Uterus (tissue), 4 donors: ENCODE measurements at places on chromosomes 11 and 22. TPM values are rescaled to one million over a fixed set of nuclear protein-coding genes. Genes with fewer than 3 reads are reported as not detected.
A peak's percentile ranks its signal among the peaks of the same experiment; 100 is the strongest.

OR10D3 gene
- not detected for total RNA-seq

ANKK1 gene
- 0.41 TPM for total RNA-seq

PNPLA5 gene
- not detected for total RNA-seq

SLC22A9 gene
- total RNA-seq = not detected

C1QTNF5 gene
- 6.5 TPM for total RNA-seq

TRIM34 gene
- total RNA-seq = 12.2 TPM

USP2 gene
- not detected for total RNA-seq

ADM2 gene
- not detected for total RNA-seq

RGL4 gene
- total RNA-seq = 0.21 TPM

PLEKHA7 gene
- total RNA-seq = 38.2 TPM

TRIM21 gene
- total RNA-seq = 28.0 TPM

DNA sequence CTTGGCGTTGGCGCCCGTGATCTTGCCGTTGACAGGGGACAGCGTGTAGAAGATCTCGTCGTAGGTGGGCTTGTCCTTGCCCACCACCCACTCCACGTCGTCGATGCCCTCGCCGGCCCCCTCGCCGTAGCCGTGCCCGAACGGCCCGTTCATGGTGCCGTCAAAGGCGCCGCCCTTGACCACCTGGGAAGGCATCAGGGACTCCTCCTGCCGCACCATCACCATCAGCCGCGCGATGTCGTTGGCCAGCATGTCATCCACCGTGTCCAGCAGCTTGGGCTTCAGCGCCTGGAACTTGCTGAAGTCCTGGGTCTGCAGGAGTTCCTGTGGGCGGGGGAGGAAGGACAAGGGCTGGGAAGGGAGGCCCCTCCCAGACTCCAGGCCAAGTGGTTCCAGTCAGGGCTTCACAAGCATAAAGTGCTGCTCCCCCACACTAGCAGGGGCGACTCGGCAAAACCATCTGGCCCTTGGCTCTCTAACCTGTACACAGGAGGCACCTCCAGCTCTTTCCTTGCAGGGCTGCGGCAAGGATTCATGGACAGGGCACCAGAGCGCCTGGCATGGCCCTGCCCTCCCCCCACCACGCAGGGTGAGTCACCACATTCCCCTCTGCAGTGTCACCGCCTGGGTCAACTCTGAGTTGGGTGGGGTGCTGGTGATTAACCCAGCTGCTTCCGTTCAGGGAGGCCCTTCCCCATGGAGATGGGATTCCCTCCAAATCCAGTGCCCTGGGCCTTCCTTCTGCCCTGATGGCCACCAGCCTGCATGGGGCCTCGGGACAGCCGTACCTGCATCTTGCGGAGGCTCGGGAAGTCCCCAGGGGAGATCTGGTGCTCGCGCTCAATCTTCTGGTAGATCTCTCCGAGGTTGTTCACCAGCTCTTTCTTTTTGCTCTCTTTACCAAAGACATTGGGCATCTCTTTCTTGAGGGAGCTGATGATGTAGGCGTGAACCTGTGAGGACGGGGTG lies 10.4 kb upstream of the CDC42BPG start:
- peak; percentile 81 for DNase-seq
- H3K27ac ChIP-seq = peak overlapping the region; percentile 76
- H3K4me3 ChIP-seq = no peak overlapping the region
- H3K27me3 ChIP-seq = no peaks in the 10 kb centered on the region
- peaks cover 14% of the 10 kb centered on the region for H3K4me1 ChIP-seq
- no peaks in the 10 kb centered on the region for H3K36me3 ChIP-seq

GRCh38 chr11:62477927-62478326 lies 59.1 kb downstream of the SCGB1A1 start:
- DNase-seq = no peak
- no peaks in the 10 kb centered on the region for H3K27me3 ChIP-seq
- no peaks in the 10 kb centered on the region for H3K36me3 ChIP-seq

- DNase-seq = no peak
- no peaks in the 10 kb centered on the region for H3K4me1 ChIP-seq
- no peaks in the 10 kb centered on the region for H3K27me3 ChIP-seq
- H3K4me3 ChIP-seq = no peak overlapping the region
- H3K27ac ChIP-seq = no peak overlapping the region
- no peaks in the 10 kb centered on the region for H3K36me3 ChIP-seq
Observed at GRCh38 chr22:43488031-43488866, 76.4 kb downstream of the MPPED1 start.

- no peaks in the 10 kb centered on the region for H3K27me3 ChIP-seq
- no peaks in the 10 kb centered on the region for H3K36me3 ChIP-seq
- no peak overlapping the region for H3K4me3 ChIP-seq
- no peak for DNase-seq
Observed at GRCh38 chr11:62487738-62488551, 58.7 kb downstream of the AHNAK start.

- H3K4me3 ChIP-seq = no peak overlapping the region
- H3K27me3 ChIP-seq = no peaks in the 10 kb centered on the region
- no peak overlapping the region for H3K27ac ChIP-seq
- H3K4me1 ChIP-seq = no peaks in the 10 kb centered on the region
Observed at GRCh38 chr11:66720223-66720898, 8.7 kb downstream of the SPTBN2 start.

DNA sequence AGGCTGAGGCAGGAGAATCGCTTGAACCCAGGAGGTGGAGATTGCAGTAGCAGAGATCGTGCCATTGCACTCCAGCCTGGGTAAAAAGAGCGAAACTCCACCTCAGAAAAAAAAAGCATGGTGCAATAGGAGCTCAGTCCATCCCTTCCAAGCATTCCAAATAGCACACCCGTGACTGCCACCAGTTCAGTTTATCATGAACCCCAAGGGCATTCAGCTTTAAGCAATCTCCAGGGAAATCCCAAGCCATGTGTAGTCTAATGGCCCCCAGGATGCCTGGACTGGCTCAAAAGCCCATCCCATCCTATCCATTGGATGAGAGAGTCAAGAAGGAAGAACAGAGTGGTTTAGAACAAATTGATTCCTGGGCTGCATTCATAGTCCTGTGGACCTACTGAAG lies 16.2 kb downstream of the MICAL3 start:
- H3K4me1 ChIP-seq = no peaks in the 10 kb centered on the region
- H3K4me3 ChIP-seq = no peak overlapping the region
- no peak for DNase-seq
- H3K36me3 ChIP-seq = no peaks in the 10 kb centered on the region
- no peaks in the 10 kb centered on the region for H3K27me3 ChIP-seq

DNA sequence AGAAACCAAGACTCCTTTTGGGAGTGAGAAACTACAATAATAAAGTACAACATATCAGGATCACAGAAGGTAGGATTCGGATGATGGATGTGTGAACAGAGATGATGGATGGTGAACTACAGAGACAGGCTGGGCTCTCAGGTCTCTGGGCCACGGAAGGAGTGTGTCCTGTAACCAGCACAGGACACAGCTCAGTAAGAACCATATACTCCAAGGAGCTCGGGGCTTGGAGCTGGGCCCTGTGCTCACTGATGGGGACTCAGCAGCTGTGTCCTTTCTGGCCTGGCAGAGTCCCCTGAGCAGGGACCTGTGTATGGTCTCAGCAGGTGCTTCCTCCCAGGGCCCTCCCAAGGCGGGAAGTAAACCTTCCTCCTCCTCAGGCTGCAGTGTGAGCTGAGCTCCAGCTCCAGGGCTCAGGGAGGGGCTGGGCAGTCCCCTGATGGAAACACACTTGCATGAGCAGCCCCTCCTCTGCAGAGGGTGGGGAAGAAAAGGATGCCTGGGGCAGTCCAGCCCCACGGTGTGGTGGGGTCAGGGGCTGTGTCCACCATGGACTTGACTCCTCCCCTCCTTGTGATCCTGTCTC lies 39.8 kb upstream of the TOP3B start:
- no peaks in the 10 kb centered on the region for H3K27me3 ChIP-seq
- no peaks in the 10 kb centered on the region for H3K4me1 ChIP-seq
- H3K27ac ChIP-seq = no peak overlapping the region
- H3K4me3 ChIP-seq = no peak overlapping the region
- no peak for DNase-seq

- no peaks in the 10 kb centered on the region for H3K36me3 ChIP-seq
- H3K4me1 ChIP-seq = no peaks in the 10 kb centered on the region
Observed at GRCh38 chr11:47991894-47992293, 11.5 kb downstream of the PTPRJ start.

DNA sequence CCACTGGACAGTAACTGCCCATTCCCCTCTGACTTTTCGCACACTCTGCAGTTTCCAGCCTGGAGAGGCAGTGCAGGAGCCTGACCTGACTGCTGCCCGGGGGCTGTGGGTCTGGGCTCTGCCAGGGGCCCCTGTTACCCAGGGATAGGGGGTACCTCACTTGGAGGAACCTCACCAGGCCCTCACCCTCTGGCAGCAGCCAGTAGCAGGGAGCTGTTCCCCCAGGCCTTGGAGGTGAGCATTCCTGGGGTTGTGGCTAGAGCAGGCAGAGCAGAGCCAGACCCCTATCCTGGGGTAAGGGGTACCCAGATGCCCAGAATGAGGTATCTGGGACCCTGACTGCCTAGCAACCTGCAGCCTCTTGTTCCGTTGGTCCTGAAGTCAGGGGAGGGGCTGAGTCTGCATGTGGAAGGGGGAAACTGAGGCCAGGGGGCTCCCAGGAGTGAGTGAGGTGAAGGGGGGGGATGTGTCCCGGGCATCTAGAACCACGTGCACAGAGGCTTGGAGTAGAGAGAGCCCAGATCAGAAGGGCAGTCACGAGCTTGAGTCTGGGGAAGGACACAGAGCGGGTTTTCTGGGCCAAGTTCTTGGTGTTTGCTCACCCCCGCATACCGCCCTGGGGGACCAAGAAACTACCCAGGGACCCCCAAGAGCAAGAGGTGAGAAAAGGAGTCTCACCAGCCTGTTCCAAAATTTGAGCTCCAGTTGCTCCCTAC lies 43.9 kb upstream of the ACCSL start:
- H3K36me3 ChIP-seq = no peaks in the 10 kb centered on the region
- peaks cover 3% of the 10 kb centered on the region for H3K4me1 ChIP-seq
- no peak overlapping the region for H3K4me3 ChIP-seq
- H3K27ac ChIP-seq = no peak overlapping the region
- no peaks in the 10 kb centered on the region for H3K27me3 ChIP-seq
- DNase-seq = peak; percentile 9

GRCh38 chr11:101848262-101848661 lies 66.5 kb upstream of the CEP126 start:
- no peaks in the 10 kb centered on the region for H3K27me3 ChIP-seq
- H3K4me3 ChIP-seq = no peak overlapping the region
- no peaks in the 10 kb centered on the region for H3K4me1 ChIP-seq
- no peaks in the 10 kb centered on the region for H3K36me3 ChIP-seq

GRCh38 chr22:48883211-48883960 lies 944.3 kb downstream of the BRD1 start:
- H3K4me1 ChIP-seq = no peaks in the 10 kb centered on the region
- no peak overlapping the region for H3K27ac ChIP-seq
- H3K36me3 ChIP-seq = no peaks in the 10 kb centered on the region
- no peak overlapping the region for H3K4me3 ChIP-seq

GRCh38 chr22:36564422-36565158 lies 35.6 kb upstream of the EIF3D start:
- DNase-seq = no peak
- H3K36me3 ChIP-seq = no peaks in the 10 kb centered on the region
- no peaks in the 10 kb centered on the region for H3K4me1 ChIP-seq
- no peaks in the 10 kb centered on the region for H3K27me3 ChIP-seq

DNA sequence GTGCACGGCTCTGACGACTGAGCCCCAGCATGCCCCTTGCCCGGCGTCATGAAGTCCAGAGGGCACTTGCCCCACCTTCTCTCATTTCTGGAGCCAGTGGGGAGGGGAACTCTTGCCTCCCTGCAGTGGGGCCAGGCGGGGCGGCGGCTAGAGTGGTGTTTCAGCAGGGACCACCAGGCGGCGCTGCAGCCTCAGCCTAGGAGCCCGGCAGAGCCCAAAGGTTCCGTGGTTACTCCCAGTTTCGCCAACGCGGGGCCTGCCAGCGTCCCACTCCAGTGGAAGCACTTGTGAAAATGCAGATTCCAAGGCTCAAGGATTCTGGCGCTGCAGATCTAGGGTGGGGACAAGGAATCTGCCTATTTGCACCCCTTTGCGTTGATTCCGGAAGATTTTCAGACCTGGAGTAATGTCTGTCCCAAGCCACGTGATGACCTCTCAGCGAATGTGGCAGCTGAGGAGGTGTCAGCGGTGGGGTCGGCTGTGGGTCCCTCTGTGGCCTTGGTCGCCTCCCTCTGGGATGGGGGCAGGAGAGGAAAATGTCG lies 55.7 kb downstream of the CD82 start:
- no peak overlapping the region for H3K27ac ChIP-seq
- no peaks in the 10 kb centered on the region for H3K36me3 ChIP-seq
- H3K4me1 ChIP-seq = no peaks in the 10 kb centered on the region
- DNase-seq = peak; percentile 82
- H3K27me3 ChIP-seq = no peaks in the 10 kb centered on the region

GRCh38 chr11:109237636-109238035 lies 184.4 kb upstream of the C11orf87 start:
- no peak overlapping the region for H3K4me3 ChIP-seq
- no peaks in the 10 kb centered on the region for H3K36me3 ChIP-seq
- no peaks in the 10 kb centered on the region for H3K4me1 ChIP-seq
- no peak for DNase-seq
- no peak overlapping the region for H3K27ac ChIP-seq

- no peaks in the 10 kb centered on the region for H3K4me1 ChIP-seq
- no peak overlapping the region for H3K4me3 ChIP-seq
- no peaks in the 10 kb centered on the region for H3K36me3 ChIP-seq
- no peaks in the 10 kb centered on the region for H3K27me3 ChIP-seq
- H3K27ac ChIP-seq = no peak overlapping the region
Observed at GRCh38 chr22:43926349-43926710, 2.7 kb downstream of the PNPLA3 start.

GRCh38 chr22:43000441-43001175 lies 14.3 kb downstream of the PACSIN2 start:
- H3K36me3 ChIP-seq = no peaks in the 10 kb centered on the region
- peaks cover 9% of the 10 kb centered on the region for H3K4me1 ChIP-seq

DNA sequence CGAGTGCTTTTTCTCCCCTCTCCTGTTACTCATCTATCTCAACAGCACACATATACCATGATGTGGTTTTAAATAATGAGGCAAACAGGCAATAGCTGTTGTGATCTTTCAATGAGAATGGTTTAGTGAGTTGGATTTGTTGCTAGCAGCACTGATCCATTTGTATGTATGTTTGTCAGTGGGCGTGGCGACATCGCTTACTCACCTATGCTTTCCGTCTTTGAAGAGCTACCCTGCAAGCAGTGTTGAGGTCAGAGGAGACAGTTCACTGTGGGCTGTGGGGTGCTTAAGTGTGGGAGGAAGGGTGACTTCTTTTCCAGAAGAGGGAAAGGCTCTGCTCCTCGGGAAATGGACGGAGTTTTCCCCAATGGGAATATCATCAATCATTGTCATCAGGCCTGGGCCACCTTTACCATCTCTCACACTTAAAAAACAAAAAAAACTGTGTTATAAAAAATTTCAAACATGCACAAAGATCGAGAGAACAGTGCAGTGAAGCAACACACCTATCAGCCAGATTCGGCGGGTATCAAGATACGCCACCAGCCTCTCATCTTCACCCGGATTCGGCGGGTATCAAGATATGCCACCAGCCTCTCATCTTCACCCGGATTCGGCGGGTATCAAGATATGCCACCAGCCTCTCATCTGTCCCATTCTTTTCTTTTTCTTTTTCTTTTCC lies 83.8 kb downstream of the TBC1D22A start:
- no peak overlapping the region for H3K27ac ChIP-seq
- no peak for DNase-seq
- H3K27me3 ChIP-seq = no peaks in the 10 kb centered on the region
- H3K36me3 ChIP-seq = no peaks in the 10 kb centered on the region
- no peak overlapping the region for H3K4me3 ChIP-seq

GRCh38 chr11:40647295-40647694 lies 812.2 kb downstream of the LRRC4C start:
- no peak overlapping the region for H3K4me3 ChIP-seq
- H3K27me3 ChIP-seq = no peaks in the 10 kb centered on the region
- H3K36me3 ChIP-seq = no peaks in the 10 kb centered on the region
- H3K27ac ChIP-seq = no peak overlapping the region
- no peak for DNase-seq
- H3K4me1 ChIP-seq = no peaks in the 10 kb centered on the region
